ENCODE measurements at places on chromosomes 7 and 10.

DNA sequence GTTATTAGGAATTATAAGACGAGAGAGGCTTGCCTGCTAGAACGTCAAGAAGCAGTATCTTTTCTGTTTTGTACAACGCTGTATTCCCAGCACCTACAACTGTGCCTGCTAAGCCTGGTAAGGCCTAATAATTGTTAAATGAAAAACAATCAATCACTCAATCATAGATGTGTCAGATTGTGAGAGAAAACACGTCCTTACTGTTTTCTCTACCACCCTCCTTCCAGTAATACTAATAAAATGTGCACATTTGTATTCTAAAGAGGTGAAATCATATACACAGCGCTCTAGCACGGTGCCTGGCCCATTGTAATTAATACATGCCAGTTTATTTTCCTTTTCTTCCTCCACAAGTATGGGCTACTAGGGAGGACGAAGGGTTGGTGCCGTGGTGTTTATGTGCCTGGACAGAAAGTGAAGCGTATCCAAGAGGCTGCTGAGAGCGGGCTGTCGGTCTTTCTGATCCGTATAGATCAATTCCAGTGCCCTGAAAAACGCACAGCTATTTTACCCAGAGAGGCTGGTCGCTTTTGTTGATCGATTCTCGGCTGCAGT is 1.5 kb upstream of the AUTS2 start:
- DNase-seq, result no peak

DNA sequence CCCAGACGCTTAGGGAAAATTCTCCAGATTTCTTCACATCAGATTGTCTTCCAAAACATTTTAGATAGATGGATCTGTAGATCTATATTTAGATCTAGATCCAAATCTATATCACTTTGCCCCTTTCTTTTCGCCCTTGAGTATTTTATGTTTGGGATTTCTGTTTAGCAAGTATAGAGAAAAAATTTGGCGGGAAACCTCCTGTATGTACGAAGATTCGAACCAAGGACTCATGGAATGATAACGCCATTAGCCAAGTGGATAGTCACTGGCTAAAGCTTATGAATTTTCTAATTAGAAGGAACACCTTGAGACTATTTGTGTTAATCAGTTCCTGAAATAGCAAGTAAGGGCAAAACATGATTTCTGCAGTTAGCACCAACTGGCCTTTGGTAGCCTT is 1.2 kb downstream of the THNSL1 start:
- no peak for DNase-seq

GRCh38 chr10:49542353-49542752 is 3.4 kb upstream of the ERCC6 start:
- DNase-seq, result no peak

DNA sequence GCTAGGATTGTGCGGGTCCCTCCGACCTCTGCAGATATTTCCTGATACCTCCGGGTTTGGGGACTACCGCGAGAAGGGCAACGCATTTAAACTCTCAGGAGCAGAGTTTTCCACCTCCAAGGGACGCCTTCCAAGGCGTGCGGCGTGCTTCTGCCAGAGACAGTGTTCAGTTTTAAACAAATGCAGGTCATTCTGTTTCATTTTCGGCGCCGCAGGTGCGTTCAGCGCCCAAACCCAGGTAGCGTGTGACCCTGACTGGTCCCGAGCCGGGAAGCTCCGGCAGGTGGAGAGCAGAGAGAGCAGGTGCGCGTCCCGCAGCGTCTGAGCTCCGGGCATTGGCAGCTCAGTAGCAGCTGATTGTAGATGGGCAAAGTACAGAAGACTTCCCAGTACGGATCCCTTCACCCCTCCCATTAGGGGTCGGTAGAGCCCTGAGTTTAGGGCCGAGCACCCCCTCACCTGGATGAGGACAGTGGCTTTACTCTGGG is 1.4 kb upstream of the CYP26A1 start:
- DNase-seq, result peak; percentile 63

- DNase-seq, result no peak
Observed at GRCh38 chr7:25310896-25311295, 82.6 kb upstream of the NPVF start.

DNA sequence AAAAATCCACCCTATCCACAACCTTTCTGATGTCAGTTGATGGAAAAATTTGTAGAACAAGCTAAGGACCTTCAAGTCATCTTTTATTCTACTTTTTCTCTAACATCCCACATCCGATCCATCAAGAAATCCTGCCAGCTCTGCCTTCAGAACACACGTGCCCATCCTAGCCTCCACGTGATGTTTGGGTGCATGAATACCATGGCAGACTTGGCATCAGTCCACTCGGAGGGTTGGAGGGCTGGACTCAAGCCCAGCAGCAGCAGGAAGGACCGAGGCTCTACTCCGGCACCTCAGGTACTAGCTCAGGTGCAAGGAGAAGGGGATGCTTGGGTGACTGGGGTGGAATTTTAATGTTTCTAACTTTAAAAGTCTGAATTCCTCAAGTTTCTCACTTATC is 428.6 kb downstream of the DPP6 start:
- no peak for DNase-seq

DNA sequence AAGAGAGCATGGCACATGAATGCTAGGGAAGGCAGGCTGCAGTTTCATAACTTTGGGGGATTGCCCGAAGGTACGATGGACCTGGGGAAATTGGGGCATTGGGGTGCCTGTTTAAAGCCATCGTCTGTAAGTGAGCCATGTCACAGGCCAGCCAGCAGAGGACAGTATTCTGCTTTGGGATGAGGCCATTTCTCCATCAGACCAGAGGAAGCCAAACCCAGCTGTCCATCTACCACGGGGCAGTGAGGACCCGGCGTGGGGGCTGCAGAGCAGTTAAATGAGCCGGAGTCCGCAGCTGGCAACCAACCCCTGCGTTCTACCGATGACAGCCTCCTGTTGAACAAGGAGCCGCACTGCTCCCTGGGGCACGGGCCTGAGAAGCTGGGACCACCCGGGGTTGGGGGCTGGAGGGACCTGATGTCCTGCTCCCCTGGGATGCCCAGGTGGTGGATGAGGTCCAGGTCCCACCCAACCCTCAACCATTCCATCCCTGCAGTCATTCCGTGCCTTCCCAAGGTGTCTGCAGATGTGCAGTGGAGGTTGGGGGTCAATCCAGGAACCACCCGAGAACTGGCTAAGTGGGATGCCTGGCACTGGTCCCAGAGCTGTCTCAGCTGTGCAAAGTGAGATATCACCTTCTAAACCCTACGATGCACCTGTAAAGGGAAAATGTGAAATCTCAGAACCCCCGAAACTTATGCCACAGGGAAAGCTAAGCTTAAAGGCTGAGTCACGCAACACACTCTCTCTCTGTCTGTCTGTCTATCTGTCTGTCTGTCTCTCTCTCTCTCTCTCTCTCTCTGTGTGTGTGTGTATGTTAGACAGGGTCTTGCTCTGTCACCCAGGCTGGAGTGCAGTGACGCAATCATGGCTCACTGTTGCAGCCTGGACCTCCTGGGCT is 12.1 kb upstream of the RHBDD2 start:
- DNase-seq, result peak; percentile 75

DNA sequence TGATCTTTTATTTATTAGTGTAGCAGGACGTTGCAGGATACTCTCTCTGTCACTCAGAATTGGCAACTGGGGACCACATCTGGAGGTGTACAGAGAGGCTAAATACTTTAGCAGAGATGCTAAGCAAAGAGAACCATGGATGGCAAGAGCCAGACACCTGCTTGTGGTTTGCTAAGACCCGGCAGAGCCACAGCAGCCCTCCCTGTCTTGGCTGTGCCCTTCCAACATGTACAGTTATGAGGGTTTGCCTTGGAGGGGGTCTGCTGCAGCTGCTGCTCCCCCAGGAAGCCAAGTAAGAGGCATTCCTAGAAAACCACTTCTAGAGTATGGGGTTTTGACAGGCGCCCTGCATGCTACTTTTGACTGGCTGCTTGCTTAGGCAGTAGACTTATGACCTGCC is 5.1 kb downstream of the NPVF start:
- no peak for DNase-seq
